ENCODE measurements at places on chromosomes 3 and 15. TPM values are rescaled to one million over a fixed set of nuclear protein-coding genes. Genes with fewer than 3 reads are reported as not detected.

SAMD7 gene
- total RNA-seq, result not detected

SOX14 gene
- total RNA-seq, result not detected

ANKRD63 gene
- 0.35 TPM for total RNA-seq

SLC27A2 gene
- 1.2 TPM for total RNA-seq

DNA sequence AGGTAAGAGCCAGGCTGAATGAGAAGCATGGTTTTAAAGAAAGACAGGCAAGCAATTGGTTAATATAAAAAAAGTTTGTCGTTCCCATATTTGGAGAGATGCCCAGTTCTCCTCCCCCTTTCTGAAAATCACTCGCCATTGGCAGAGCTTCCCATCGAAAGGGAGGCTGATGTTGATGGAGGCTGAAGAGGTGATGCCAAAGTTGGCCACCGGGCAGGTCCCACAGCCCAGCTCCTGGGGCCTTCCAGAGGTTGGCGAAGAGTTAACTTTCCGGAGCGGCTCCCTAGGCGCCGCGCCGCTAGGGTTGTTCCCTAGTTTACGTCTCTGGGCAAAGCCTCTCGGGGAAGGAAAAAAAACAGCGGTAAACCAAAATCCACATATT lies 793 bp downstream of the PCOLCE2 start:
- H3K4me3 ChIP-seq, result no peak overlapping the region
- H3K36me3 ChIP-seq, result no peaks in the 10 kb centered on the region
- DNase-seq, result no peak
- H3K27ac ChIP-seq, result no peak overlapping the region

DNA sequence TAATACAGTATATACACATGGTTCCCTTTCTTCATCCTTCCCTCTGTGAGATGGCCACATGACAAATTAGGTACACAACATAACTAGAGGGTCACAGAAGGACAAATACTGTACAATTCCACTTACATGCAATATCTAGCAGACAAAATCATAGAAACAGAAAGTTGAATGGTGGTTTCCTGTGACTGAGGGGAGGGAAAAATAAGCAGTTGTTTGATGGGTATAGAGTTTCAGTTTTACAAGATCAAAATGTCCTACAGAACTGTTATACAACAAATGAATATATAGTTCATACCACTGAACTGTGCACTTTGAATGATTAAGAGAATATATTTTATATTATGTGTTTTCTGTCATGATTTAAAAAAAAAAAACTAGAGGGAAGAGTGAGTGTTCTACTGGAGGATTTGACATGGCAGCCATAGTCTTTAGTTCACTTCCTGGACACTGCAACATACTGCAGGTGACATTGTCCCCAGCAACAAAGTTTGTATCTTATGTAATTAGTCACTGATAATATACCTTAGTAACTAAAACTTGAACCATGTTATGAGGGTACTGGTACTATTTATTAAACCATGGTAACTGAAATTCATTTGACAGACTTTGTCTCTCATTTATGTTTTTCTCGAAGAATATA lies 37.2 kb downstream of the CCDC54 start:
- no peak overlapping the region for H3K27ac ChIP-seq
- no peak for DNase-seq
- H3K4me3 ChIP-seq, result no peak overlapping the region
- no peaks in the 10 kb centered on the region for H3K4me1 ChIP-seq
- no peaks in the 10 kb centered on the region for H3K36me3 ChIP-seq

DNA sequence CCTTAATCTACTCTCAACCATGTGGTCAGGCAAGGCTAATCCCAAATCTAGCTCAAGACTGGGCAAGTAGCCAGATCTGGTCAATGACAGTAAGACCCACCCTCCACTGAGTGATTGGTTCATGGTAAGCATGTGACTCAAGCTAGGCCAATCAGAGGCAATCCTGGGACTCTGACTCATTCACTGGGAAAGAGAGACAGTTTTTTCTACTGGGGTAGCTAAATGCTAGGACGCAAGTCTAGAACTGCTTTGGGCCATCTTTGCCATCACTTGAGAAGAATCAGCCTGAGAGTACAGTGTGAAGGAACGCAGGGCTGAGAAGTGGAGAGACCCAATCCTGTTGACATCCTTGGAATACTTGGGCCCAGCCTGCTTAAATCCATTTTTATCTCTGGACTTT lies 9.4 kb upstream of the RAD18 start:
- no peak overlapping the region for H3K4me3 ChIP-seq
- H3K27me3 ChIP-seq, result peaks cover 12% of the 10 kb centered on the region
- H3K36me3 ChIP-seq, result no peaks in the 10 kb centered on the region
- no peak for DNase-seq
- no peak overlapping the region for H3K27ac ChIP-seq
- H3K4me1 ChIP-seq, result no peaks in the 10 kb centered on the region

DNA sequence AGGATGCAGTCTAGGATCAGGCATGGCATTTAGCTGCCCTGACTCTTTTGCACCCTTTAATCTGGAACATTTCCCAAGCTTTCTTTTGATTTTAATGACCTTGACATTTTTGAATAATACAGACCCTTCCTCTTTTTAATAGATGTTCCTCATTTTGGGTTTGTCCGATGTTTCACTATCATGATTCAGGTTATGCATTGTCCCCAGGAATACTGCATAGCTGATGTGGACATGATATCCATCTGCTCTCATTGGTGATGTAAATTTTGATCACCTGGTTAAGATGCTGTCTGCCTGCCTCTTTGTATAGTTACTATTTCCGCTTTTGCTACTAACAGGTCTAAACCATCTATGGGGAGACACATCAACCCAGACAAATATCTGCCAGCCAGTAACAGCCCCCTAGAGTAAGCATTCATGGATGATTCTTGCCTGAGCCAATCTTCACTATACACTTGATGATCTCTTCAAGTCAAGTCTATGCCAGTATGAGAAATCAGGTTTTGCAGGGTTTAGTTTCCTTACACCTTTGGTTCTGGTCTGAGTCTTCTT lies 50.6 kb upstream of the ULK4 start:
- H3K4me1 ChIP-seq, result peaks cover 26% of the 10 kb centered on the region
- no peaks in the 10 kb centered on the region for H3K27me3 ChIP-seq
- peak; percentile 59 for DNase-seq
- no peaks in the 10 kb centered on the region for H3K36me3 ChIP-seq

GRCh38 chr15:78159395-78159794 lies 10.2 kb downstream of the IDH3A start:
- DNase-seq, result no peak
- H3K36me3 ChIP-seq, result peaks cover 62% of the 10 kb centered on the region
- no peak overlapping the region for H3K4me3 ChIP-seq

DNA sequence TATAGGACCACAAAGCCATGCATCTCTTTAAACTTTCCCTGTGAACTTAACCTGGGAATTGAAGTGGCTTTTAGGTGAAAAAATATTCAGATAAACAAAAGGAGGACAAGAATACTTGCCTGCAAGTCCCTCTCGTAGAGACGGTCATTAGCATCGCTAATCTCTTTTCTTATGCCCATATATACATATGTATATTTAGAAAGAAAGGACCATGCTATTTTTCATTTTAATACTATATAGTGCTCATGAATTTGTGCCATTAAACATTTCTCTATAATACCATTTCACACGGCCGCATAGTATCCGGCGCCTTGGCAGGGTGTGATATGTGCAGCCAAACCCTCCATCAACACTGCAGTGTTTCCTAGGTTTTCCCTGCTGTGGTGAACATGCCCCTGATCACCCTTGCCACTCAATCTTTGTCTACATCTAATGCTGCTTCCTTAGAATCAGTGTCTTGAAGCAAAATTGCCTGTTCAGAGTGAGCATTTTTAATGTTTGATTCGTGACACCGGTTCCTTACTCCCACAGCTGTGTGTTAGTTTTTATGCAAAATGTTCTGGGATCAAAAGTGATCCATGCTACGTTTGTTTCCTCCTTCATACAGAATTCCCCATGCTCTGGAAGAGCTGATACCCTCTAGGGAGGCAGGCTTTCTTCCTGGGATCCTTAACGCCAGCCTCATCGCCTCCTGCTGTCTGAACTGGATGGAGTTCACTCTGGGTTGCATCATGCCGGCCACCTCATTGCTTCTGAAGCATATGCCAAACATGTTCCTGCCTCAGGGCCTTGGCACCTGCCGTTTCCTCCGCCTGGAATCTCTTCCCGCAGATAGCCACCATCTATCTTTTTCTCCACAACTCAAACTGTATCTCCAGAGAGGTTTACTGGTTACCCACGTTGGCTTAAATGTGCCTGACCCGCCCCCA lies 118.1 kb downstream of the FBLN2 start:
- no peak overlapping the region for H3K27ac ChIP-seq
- H3K27me3 ChIP-seq, result no peaks in the 10 kb centered on the region
- no peak for DNase-seq
- no peaks in the 10 kb centered on the region for H3K4me1 ChIP-seq
- no peak overlapping the region for H3K4me3 ChIP-seq

- H3K27ac ChIP-seq, result peak overlapping the region; percentile 84
- H3K4me3 ChIP-seq, result peak overlapping the region; percentile 99
- no peaks in the 10 kb centered on the region for H3K27me3 ChIP-seq
Measured at GRCh38 chr3:171459137-171459941, 866 bp downstream of the TNIK start.

DNA sequence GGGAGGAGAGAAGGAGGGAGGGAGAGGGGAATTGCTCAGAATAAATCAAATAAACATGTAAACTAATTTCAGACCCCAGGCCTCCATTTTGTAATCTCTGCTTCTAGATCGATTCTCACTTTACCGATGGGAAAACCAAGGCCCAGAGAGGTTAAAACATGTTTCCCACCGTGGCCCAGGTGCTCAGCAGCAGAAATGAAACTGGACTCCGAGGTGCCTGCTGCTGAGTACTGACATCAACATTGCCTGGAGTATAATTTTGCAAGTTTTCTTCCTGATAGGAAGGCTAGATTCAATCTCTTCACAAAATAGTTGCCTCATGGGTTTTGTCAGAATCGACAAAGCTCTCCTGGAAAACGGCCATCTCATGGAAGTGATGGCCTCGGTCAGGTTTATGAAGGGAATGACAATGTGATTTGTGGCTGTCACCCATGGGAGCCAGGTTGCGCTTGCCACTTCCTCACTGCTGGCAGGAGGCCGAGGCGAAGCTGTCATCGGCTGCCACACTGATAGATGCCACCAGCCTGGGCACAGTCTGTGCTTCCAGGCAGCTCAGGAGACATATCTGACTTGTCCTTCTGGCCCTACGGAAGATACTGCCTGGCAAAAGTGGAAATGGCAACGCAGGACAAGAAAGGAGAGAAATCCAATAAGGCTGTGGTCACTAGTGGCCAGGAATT lies 133.1 kb upstream of the LRRN1 start:
- no peak for DNase-seq

DNA sequence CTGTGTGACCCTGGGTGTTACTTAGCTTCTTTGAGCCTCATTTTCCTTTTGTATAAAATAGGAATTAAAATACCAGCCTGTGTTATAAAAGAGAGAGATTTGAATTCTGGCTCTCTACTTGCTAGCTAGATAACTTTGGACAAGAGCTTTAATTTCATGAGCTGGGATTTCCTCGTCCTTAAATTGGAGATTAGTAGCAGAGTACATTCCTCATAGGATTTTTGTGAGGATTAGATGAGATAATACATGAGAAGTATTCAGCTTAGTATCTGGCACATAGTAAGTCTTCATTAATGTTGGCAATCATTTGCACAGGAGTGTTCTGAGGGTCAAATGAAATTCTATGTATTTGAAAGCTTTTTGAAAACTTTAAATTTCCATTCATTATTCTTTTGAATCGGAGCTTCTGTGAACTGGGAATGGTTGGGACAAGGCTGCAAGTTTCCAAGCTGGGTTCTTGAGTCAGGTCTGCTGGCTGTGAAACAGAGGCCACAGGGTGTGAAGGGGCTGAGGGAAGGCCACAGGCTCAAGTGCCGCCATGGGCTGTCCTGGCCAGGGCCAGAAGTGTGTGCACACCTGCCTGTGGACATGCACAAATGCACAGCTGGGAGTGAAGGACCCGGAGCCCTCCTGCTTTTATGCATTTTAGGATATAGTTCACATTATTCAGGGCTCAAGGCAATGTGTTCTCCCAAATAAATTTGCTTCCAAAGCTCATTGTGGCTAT lies 17.2 kb downstream of the ALPK3 start:
- no peak for DNase-seq
- H3K36me3 ChIP-seq, result no peaks in the 10 kb centered on the region
- H3K4me1 ChIP-seq, result no peaks in the 10 kb centered on the region

DNA sequence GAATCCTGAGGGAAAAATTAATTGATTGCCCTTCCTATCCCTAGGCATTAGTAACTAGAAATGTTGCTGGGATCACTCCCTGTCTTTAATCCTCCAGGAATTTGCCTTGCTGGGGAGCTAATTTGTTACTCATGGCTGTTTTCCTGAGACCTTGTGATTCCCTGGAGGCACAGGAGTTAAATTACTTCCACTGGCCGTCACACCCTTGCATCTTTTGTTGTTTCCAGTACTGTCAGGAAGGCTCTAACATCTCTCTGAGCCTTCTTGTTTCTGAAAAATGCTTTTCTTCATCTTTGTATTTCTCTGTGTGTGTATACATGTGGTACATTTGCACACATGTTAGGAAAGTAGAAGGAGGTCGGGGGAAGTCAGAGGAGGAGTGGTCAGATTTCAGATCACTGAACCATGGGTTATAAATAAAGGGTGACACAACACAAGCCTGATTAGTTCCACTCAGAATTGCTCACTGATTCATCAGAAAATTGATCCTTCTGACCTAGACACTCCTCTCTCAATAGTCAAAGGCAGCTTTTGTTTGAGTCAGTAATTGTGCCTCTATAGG lies 23.5 kb upstream of the LRRFIP2 start:
- DNase-seq, result no peak
- no peak overlapping the region for H3K4me3 ChIP-seq
- no peak overlapping the region for H3K27ac ChIP-seq
- H3K36me3 ChIP-seq, result no peaks in the 10 kb centered on the region
- H3K4me1 ChIP-seq, result no peaks in the 10 kb centered on the region

DNA sequence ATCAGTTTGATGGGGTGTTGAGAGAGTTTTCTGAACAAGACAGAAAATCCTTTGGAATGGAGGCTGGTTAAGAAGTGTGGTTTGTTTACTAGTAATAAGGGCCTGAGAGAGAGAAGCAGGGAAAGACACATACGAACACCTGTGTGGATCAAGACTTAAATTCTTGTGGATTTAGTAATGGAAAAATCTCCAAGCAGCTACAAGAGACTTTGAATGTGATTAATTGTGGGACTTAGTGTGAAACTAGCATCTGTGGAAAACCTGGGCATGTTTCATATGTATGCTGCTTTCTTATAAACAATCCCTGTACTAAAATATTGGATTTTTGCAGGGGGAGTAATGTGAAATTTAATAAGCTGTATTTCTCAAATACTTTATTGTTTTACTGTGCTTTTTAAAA lies 399.1 kb downstream of the SI start:
- no peak overlapping the region for H3K27ac ChIP-seq
- H3K4me3 ChIP-seq, result no peak overlapping the region
- H3K4me1 ChIP-seq, result no peaks in the 10 kb centered on the region
- no peaks in the 10 kb centered on the region for H3K27me3 ChIP-seq

GRCh38 chr15:90620379-90621067 lies 90.8 kb downstream of the CRTC3 start:
- DNase-seq, result peak; percentile 31
- H3K4me3 ChIP-seq, result peak overlapping the region; percentile 65
- peaks cover 46% of the 10 kb centered on the region for H3K36me3 ChIP-seq
- peak overlapping the region; percentile 60 for H3K27ac ChIP-seq
- H3K27me3 ChIP-seq, result no peaks in the 10 kb centered on the region
- peaks cover 19% of the 10 kb centered on the region for H3K4me1 ChIP-seq
